Stimulated activated CD4-positive, alpha-beta T cell treated with anti-CD3 and anti-CD28 coated beads, TNF-alpha, amount 100 ng/mL, for 1 hour (primary cell): ENCODE measurements at places on chromosomes 4 and X.

DNA sequence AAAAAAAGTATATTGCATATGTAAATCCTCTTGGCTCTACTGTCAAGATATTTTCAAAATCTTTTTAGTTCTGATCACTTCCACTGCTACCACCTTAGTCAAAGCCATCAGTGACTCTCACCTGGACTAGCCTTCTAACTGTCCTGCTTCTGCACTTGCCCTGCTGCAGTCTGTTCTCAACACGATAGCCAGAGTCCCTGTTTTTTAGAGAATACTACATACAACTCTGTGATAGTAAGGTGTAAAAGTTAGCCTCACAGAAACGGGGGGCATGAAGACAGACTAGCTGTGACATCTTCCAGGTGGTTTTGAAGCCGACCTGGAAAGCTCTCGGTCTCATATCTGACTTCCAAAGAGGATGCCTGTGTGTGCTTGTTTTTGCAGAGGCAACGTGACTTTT lies 24.7 kb downstream of the EIF2S3 start:
- DNase-seq = no peak

- DNase-seq = no peak
These were observed 65.8 kb downstream of the SLC9A7 start for GRCh38 chrX:46693149-46693548.

GRCh38 chrX:112066813-112067212 lies 15.8 kb downstream of the TRPC5 start:
- DNase-seq = no peak

DNA sequence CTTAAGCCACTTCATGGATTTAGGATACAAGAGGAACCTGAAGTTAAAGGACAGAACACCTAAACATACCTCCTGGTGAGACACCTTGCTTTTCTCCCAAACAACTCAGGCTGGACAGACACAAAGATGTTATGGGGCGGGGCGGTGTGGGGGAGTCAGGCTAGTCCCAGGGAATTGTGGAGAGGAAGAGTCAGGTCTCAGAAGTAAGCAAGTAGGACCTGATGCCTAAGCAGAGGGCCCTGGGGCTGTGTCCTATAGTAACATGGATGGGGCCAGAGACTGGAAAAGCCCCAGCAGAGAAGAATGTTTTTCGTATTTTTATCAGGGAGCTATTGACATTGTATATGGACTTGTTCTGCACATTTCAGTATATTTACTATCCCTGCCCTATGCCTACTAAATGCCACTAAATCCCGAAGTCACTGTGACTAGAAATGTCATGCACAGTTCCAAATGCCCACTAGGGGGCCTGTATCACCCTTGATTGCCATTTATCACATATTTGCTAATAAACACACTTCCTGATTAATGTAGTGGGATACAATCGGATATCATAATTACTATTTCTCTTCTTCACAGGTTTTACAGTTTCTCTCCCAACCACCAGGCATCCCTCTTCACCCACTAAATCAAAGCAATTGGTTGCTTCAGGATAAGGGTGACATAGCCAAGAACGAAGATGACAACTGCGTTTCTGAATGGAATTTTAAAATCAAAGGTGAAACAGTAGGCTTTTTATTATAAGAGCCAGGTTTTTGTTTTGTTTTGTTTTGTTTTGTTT lies 23.8 kb upstream of the ARHGAP10 start:
- DNase-seq = no peak

GRCh38 chr4:127623797-127624083 lies 9.0 kb upstream of the INTU start:
- no peak for DNase-seq

DNA sequence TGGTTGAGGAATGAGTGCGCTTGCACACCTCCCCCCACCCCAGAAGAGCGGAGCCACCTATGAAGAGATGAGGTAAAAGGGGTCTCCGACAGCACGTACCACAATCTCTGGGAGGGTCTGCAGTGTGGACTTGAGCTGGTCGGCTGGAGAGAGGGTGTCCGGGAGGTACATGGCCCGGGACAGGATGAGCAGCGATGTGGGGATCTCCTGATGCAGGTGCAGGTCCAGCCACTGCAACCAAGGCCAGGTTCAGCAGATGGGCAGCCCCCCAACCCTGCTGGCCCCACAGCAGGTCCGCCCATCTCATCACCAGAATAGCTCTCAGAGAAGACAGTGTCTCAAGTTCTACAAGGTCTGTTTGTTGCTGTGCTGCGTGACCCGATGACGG lies 30.4 kb downstream of the FGFR3 start:
- no peak for DNase-seq

- no peak for DNase-seq
These were observed 102.1 kb downstream of the ANXA3 start for GRCh38 chr4:78653655-78654054.

GRCh38 chr4:1736812-1737211 lies 15.5 kb downstream of the TACC3 start:
- no peak for DNase-seq

- no peak for DNase-seq
These were observed 83.6 kb downstream of the NBDY start for GRCh38 chrX:56812515-56813105.

GRCh38 chrX:63746278-63746677 lies 38.7 kb downstream of the ARHGEF9 start:
- DNase-seq = no peak

DNA sequence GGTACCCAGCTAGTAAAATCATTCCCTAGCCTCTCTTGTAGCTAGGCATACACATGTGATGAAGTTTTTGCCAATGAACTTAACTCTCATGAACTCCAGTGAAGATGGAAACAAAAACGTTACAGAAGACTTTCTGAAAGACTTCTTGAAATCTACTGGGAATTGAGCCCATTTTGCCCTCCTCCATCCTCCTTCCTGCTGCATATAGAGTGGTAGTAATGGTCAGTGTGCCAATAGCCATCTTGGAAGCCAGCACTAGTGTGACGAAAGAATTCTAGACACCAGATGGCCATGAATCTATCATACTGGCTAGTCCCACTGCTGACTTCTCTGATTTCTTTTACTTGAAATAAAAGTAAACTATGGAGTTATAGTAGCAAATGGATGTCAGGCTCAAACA lies 30.9 kb upstream of the PPA2 start:
- DNase-seq = no peak

GRCh38 chrX:68234171-68234910 lies 199.0 kb downstream of the OPHN1 start:
- no peak for DNase-seq

GRCh38 chr4:117777721-117778120 lies 256.6 kb upstream of the NDST3 start:
- no peak for DNase-seq

GRCh38 chrX:11953615-11954014 lies 184.7 kb upstream of the FRMPD4 start:
- DNase-seq = no peak

GRCh38 chrX:100341142-100341510 lies 68.9 kb downstream of the PCDH19 start:
- no peak for DNase-seq

GRCh38 chr4:15162465-15163283 lies 160.4 kb downstream of the CPEB2 start:
- DNase-seq = no peak

DNA sequence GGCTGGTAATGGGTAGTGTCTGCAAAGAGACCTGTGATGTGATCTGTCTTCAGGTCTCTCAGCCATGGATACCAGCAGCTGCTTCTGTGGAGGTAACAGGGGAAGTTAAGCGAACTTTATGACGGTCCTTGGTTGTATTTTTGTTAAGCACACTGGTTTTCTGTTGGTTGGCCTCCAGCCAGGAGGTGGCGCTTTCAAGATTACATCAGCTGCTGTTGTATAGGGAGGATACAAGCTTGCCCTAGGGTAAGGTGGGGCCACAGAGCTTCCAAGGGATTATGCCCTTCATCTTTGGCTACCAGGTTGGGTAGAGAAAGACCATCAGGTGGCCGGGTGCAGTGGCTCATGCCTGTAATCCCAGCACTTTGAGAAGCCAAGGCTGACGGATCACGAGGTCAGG lies 834.2 kb upstream of the GALNTL6 start:
- DNase-seq = no peak

DNA sequence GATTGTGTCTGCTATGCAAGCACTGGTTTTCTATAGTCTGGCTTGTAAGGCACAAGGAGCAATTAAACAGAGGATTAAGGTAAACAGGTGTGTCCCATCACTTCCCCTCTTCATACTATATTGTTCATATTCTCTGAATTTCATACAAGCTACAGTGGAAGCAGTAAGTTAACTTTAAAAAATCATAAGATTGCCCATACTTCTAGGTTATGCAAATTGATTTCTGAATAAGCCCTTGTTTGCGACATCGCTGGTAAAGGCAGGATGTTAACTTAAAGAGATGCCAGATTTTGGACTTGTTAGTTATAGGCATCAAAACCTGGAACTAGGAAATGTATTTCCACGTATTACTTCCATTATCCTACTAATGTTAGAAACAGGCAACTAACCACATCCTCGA lies 1.0 kb upstream of the TMEM131L start:
- DNase-seq = no peak

- DNase-seq = no peak
These were observed 66.0 kb upstream of the C4orf54 start for GRCh38 chr4:99723612-99724011.

DNA sequence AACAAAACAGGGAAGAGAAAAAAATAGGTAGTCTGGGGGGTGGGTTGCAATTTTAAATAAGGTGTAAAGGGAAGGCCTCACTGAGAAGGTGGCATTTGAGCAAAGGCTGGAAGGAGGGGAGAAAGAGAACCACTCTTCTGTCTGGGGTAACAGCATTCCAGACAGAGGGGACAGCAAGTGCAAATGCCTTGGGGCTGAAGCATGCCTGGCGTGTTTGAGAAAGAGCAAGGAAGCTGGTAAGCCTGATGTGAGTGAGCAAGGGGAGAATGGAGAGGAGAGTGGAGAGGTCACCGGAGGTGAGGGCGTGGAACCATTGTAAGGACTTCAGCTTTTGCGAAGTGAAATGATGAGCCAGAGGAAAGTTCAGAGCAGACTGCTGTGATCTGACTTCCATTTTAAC lies 19.7 kb upstream of the DOCK11 start:
- no peak for DNase-seq

GRCh38 chrX:20354505-20354904 lies 87.8 kb upstream of the RPS6KA3 start:
- no peak for DNase-seq

DNA sequence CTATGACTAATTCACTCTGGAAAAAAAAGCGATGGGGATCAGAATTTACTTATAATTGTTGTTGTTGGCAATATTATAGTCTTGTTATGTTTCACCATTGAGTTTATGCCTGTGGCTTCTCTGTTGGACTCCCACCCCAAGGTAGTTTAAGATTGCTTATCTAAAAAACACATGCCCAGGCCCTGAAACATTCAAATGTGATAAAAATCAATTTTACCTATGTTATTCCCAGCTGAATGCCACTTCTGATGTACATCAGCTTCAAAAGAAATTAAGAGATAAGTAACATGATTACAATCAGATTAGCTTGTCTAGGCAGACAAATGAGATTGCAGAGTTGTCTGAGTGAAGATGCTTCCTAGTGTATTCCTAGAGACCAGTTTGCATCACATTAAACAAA lies 484.7 kb downstream of the PCDH7 start:
- no peak for DNase-seq

- no peak for DNase-seq
These were observed 64.8 kb downstream of the NDST3 start for GRCh38 chr4:118099106-118099505.

DNA sequence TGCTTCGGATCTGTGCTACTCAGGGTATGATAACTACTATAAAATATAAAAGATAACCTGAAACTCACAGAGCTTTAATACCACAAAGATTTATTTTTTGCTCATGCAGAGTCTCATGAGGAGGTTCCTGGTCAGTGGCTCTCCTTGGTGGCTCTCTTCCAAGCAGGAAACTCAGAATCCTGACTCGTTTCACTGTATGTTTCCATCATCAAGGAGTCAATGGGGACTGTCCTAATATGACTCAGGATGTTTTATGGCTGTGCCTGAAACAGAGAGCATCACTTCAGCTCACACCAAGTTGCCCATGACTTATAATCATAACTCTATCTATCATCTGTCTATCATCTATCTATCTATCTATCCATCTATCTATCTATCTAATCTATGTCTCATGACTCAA lies 620.8 kb upstream of the NR3C2 start:
- no peak for DNase-seq

DNA sequence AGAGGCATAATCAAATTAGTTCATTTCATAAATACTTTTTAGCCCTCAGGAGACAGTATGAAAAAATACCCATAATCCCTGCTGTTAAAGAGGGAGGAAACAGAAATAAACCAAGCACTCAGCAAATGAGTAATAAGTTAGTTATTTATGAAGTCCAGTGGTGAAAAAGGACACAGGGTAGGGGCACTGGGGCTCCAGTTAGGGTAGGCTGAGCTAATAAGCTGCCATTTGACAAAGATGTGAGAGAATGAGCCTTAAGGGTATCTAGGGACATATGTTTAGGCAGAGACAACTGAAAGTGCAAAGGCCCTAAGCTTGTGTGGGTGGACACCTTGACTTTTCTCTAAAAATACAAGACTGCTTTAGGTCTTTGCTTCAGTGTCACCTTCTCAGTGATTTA lies 94.4 kb downstream of the IL15 start:
- DNase-seq = no peak

DNA sequence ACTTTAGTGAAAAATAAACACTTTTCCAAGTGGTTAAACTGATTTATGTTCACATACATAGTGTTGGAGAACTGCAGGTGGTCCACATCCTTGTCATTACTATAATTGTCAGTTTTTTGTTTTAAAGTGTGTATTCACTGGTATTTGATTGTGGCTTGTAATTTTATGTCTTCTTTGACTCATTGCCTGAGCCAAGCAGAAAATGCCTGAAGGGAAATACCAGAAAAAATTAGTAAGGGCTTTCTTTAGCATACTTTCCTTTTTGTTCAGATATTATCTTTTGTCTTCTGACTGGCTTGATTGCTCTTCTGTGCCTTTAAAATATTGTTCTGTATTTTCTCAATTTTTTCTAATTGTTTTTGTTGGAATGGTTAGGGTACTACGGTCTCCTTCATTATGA lies 981.3 kb downstream of the C4orf33 start:
- no peak for DNase-seq

- DNase-seq = no peak
These were observed at the start of the genes CT45A10 and SAGE1 for GRCh38 chrX:135893294-135893817. Gene CT45A10 (minus strand): TSS chrX:135893444. CDS start chrX:135885344, 8,100 bp downstream. Gene SAGE1 (plus strand): TSS chrX:135893716. CDS start chrX:135896243, 2,527 bp downstream.

GRCh38 chr4:163967710-163968109 lies 473.2 kb downstream of the TMA16 start:
- no peak for DNase-seq

DNA sequence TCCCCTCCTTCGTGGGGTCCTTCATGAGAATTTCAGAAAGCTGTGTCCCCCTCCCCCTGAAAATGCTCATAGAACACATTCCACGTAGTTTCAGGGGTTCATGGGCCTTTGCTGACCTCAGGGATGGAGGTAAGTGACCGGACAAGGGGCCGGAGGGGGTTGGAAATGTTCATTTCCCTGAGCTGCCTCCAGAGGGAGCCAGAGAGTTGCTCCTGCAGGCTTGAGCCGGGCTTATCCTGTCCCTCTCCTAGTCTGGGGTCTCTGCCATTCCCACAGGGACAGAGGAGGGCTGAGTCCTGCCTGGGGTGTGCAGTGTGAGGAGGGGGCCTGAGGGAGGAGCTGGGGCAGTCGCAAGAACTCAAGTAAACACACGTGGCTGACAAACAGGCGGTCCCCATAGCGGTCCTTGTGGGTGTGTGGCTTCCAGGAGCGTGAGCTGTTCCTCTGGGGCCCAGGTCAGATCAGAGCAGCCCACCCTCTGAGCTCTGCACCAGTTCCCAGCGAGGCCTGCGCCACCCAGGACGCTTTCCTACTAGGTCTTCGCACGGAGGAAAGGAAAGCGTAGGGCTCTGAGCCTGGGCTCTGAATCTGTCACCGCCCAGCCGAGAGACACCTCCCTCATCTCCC lies 62.5 kb downstream of the WFS1 start:
- DNase-seq = no peak
